ENCODE measurements at places on chromosomes 2 and 18.

DNA sequence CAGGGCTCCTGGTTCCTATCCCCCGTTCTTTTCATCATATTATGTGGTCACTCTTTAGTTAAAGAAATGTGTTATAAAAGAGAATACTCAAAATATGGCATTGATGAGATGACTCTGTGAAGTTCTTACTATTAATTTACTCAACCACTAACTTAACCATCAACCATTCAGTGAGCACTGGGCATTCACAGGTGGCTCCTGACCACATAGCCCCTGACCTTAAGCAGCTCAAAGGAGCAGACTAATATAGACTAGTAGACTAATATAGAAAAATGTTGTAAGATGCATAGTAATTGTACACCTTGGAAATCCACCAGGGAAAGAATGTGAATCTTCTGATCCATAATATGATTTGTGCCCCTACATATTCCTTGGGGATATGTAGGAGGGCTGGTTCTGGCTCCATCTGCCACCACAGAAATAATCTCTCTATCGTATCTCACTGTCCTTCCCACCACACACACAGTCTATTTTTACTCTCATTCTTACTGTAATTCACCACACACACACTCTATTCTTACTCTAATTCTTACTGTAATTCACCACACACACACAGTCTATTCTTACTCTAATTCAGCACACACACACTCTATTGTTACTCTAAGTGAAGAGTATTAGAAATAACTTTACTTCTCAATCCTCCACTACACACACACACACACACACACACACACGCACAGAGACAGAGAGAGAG is 188.9 kb upstream of the ITGA4 start:
- DNase-seq: no peak

DNA sequence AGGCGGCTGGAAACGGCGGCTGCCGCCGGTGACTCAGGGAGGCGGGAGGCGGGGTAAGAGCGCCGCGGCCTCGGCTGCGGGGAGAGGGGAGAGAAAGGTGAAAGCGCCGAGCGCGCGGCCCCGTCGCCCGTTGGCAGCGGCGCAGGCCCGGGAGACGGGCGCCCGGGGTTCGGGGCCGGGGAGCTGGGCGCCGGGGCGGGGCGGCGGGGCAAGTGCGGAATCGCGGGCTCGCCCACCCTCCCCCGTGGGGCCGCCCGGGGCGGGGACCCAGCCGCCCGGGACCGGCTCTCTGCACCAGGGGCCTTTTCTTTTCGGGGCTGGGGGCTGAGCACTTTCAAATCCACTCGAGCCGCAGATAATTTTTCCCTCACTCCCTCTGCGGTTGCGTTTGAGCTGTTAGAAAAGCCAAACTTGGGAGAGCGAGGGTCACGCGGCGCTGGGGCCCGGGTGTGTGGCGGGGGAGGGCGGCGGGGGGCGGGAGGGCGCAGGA is 266 bp downstream of the KDM3A start:
- DNase-seq: no peak

- no peak for DNase-seq
Measured at GRCh38 chr2:61639721-61640120, 101.6 kb upstream of the XPO1 start.

DNA sequence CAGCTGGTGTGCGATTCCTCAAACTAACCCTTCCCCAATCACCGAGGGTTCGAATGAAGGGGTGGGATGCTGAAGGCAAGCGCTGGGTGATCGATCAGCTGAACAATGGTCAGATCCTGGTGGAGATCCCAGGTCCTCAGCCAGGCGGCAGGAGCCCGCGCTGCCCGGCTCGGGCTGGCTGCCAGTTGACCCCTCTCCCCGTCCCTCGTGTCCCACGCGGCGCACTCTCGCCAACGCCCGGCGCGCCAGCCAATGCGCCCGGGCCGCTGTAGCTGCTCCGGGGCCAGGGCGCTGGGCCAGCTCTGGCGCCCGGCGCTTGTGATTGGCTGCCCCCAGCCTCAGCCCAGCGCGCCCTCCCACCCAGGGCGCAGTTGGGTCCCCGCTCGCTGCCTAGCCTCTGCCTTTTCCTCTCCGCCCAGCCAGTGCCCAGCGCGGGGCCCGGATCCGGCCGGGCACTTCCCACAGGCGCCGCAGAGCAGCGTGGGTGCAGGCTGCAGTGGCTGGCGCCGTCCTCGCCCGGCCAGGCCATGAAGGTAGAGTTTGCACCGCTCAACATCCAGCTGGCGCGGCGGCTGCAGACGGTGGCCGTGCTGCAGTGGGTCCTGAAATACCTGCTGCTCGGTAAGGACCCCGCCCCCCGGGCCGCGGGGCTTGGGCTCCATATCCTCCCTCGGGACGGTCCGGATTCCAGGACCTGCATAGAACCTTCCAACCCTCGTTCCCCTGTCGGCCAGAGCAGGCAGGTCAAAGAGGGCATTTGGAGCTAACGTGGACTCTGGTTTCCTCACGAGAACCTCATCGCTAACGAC is at the start of gene MOGAT1:
Gene MOGAT1 (plus strand): TSS at position 400 of the 809 bp plus-strand sequence. CDS start 128 bp downstream, at position 528.
- no peak for DNase-seq

GRCh38 chr2:37774976-37775907 is 103.8 kb upstream of the CDC42EP3 start:
- no peak for DNase-seq

DNA sequence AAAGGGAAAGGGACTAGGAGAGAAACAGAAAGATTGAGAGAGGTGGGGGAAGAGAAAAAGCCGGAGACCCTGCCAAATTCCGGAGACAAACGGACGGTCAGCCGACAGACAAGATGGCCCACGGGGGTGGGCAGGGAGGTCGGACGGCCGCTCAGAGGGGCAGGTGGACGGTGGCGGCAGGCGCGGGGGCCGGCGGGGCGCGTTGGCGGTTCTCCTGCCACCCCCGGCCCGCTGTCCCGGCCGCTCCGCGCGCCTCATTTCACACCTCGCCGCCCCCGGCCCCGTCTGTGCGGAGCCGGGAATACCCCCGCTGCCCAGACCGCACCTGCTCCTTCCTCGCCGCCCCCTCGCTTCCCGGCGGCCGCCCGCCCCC is 935 bp downstream of the SLC30A3 start:
- DNase-seq: no peak

GRCh38 chr2:37323781-37324535 is 675 bp downstream of the PRKD3 start:
- DNase-seq: peak; percentile 36

DNA sequence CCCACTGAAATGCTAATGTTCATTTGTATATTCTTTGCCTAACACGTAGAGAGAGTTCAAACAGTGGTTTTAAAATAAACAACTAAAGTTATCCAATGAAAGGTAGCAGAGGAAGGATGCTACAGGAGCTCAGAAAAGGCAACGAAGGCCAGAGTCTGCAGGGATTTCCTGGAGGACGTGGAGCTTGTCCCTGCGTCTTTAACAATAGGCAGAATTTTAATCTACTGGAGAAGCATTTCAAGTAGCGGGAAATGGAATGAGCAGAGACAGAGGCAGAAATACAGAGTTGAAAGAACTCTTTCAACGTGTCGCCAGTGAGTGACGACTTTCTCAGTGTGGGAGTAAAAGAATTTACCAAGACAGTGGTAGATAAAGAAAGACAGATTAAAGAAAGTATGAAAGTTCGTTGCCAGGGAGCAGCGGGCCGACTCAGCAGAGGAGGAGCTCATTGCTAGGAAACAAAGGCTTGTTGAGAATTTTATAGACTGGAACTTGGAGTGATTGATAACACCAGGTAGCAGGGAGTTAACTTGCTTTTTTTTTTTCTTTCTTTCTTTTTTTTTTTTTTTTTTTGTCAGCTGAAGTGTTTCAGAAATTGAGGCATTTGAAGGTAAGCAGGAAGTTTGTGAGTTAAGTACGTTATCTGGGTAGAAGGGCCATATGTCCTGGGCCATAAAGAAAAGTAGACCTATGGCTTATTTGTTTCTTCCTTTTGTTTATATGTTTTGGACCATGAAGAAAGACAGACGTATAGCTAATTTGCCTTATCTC is 625 bp upstream of the NBAS start:
- peak; percentile 21 for DNase-seq

- no peak for DNase-seq
Measured at GRCh38 chr18:154151-154550, 4.2 kb upstream of the USP14 start.

DNA sequence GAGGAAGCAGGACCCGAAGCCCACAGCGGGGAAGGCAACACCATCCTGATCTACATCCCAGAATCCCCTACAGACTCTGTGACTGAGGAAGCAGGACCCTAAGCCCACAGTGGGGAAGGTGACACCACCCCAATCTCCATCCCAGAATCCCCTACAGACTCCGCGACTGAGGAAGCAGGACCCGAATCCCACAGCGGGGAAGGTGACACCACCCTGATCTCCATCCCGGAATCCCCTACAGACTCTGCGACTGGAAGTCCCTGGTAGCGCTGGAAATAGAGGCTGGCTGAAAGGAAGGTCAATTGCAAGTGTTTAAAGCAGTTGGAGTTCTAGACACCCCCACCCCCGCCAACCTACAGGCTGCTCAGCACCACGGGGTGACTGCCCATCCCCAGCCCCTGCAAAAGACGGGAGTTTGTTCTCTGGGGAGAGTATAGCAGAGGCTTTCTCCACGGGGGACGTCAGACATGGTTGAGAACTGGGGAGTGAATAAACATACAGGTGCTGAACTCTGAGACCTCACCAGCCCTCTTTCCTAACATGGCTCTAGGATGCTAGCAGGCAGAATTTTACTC is 21.0 kb downstream of the CIB4 start:
- DNase-seq: no peak

GRCh38 chr2:220660277-220661145 is 911.6 kb downstream of the EPHA4 start:
- no peak for DNase-seq

DNA sequence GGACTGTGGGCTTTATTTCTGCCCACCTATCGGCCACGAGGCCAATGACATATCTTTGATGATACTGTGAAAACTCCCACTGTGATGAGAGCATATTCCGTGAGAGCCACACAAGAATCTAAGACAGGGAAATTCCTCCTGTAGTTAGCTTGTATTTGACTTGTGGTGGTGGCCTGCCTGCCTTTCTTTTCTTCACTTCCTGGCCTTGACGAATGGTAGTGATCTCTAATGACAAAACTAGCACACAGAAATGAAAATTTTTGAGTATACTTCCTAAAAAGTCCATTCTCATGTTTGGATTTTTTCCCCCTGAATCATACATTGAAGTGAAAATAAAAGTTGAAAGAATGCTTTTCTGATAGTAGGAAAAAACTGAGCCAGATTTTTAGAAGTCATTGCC is 94.4 kb downstream of the MGAT5 start:
- DNase-seq: no peak

- DNase-seq: no peak
Measured at GRCh38 chr2:19484736-19485135, 126.3 kb upstream of the OSR1 start.

- no peak for DNase-seq
Measured at GRCh38 chr18:34085140-34085739, 139.5 kb downstream of the NOL4 start.

DNA sequence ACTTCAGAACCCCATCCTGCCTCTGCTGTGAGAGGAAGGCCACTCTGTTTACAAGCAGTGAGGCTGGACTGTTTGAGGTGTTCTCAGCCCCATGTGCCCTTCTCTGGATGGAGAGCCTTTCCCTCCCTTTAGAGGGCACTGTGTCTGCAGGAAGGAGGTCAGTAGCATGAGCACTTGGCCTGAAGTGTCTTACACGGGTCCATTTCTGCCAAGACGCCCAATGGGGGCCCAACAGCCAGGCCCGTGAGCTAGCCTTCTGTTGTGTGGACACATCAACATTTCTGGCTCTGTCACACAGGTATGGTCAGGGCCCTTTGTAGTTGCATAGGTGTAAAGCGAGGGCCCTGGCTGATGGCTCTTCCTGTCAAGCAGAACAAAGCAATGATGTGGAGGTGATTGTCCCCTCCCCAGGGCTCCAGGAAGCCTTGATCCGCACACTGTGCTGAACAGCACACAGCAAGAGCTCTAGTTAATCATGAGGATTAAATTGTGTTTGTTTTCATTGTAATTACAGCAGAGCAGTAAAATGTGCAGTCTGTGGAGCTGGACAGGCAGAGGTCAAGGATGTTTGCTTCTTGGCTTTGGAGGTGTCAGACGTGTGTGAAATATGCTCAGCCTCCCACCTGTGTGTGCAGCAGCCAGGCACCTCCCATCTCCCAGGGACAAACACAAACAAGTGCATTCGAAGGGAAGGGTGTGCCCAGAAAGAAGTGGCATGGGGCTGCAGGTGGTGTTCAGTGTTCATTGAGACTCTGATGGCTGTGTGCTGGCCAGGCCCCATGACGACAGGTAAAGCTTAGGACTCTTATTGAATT is 132.1 kb downstream of the SH3RF3 start:
- peak; percentile 9 for DNase-seq

- no peak for DNase-seq
Measured at GRCh38 chr2:106720026-106720425, 165.9 kb downstream of the ST6GAL2 start.

GRCh38 chr2:163970058-163970813 is 234.4 kb upstream of the FIGN start:
- no peak for DNase-seq

GRCh38 chr2:205755923-205756322 is 73.6 kb downstream of the NRP2 start:
- DNase-seq: no peak

- DNase-seq: no peak
Measured at GRCh38 chr2:78304678-78305077, 720.8 kb upstream of the REG3G start.

GRCh38 chr2:9820020-9820973 is 23.0 kb upstream of the TAF1B start:
- no peak for DNase-seq

DNA sequence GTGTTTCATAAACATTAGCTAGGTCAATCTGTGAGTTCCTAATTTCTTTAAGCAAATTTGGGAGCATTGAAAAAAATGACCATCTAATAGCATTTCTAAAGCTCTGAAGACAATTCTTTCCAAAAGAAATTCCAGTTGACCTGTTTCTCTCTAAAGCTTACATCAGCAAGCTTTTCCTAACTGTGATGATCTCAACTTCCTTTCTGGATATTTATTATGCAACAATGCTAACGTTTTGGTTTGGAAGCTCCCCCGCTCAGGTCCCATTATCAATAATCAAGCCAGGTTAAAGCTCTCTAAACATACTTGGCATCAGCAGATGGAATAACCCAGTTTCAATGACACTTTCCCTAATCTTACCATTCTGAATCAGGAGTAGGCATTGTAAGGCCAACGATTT is 196.3 kb upstream of the TANK start:
- no peak for DNase-seq

GRCh38 chr2:44342854-44343253 is 18.4 kb downstream of the PREPL start:
- DNase-seq: peak; percentile 13

DNA sequence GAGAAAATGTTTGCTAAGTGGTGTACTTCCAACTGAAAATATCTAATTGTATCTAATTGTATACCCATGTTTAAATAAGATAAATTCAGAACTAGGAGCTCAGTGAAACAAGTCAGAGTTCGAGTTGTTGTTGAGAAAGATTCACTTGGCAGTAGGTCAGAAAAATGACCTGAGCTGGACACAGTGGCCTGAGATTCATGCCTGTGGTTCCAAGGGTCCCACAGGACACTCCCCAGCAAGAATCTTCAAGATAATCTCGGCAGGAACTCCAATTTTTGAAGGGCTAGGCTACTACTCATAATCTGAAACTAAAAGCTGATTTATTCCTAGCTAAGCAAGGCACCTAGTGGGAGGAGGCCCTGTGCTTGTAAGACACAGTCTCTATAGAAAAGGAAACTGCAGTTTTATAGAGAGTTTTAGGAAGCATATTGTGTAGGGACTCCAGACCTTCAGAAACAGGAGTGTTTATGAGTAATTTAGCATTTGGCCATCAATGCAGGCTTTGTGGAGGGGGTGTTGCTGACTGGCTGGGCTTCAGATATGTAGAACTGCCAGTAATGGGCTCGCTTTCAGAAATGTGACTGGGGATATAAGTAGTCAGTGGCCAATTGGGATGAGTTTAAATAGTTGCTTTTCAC is 43.2 kb downstream of the SP140 start:
- DNase-seq: peak; percentile 60
